Stimulated activated naive B cell treated with anti-CD40 and anti-IgM and Interleukin-4, amounts not matched to agents 10 μg/mL and 1 μg/mL and 100 μg/mL, for 72 hours (primary cell): ENCODE measurements at places on chromosomes 4 and X.

DNA sequence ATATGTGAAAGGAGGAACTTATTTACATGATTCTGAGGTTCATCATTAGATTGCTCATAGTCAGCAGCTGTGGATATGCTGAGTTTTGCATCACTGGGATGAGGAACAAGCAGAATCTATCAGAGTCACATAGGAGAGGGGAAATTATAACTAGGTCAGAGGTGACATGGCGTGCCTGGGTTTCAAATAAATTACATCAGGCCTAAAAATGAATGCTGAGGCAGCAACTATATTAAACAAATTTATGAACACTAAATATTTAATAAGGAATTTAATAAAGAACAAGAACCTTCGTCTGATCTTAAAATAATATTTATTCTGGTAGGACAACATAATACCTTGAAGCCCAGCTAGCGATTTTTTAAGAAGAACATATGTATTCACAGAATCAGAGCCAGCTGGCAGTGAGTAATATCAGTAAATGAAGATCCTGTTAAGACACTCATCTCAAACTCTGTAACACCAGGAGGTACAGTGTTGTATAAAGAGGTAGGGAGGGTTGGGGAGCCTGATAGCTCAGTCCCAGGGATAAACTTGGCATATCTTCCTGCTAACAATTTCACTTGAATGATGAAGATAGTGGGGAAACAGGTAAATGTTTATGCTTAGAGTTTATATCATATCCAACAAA, 60.9 kb upstream of the HS3ST1 start:
- no peak for DNase-seq

DNA sequence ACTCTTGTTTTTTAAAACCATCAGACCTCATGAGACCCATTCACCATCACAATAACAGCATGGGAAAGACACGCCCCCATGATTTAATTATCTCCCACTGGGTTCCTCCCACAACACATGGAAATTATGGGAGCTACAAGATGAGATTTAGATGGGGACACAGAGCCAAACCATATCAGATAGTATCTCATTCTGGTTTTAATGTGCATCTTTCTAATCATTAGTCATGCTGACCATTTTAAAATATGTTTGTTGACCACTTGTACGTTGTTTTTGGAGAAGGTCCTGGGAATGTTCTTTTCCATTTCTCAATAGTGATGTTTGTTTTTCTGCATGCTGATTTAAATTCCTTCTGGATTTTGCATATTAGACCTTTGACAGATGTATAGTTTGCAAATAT, 119.0 kb downstream of the RTL3 start:
- no peak for DNase-seq

DNA sequence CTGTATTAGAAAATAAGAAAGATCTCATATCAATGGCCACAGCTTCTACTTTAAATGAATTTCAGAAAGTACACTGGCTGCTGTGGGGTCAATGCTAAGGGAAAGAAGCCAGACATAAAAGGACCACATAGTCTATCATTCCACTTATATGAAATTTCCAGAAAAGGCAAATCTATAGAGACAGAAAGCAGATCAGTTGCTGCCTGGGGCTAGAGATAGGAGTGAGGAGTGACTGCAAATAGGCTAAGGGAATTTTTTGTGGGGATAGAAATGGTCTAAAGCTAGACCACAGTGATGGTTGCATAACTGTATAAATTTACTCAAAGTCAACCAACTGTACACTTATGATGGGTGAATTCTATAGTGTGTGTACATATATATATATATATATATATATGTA, 8.3 kb downstream of the GAB3 start:
- DNase-seq, result no peak

- no peak for DNase-seq
Measured at GRCh38 chrX:145190801-145191389, 56.4 kb upstream of the SPANXN1 start.

DNA sequence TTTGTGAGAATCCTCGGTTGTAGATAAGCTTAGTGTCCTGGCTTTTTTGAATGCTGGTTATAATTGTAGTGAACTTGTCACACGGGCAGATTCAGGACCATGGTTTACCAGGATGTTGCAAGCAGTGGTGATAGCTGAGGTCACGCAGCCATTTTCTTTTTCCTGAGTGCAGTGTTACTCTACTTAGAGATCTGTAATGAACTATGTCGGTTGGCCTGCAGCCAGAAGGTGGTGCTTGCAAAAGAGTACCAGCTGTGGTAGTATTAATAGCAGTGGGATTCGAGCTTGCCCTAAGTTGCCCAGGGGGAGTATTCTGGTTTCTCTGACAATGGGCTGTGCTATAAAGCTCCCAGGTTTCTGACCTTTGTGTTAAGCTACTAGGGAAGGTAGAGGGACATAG, 368.9 kb downstream of the SLITRK2 start:
- no peak for DNase-seq

DNA sequence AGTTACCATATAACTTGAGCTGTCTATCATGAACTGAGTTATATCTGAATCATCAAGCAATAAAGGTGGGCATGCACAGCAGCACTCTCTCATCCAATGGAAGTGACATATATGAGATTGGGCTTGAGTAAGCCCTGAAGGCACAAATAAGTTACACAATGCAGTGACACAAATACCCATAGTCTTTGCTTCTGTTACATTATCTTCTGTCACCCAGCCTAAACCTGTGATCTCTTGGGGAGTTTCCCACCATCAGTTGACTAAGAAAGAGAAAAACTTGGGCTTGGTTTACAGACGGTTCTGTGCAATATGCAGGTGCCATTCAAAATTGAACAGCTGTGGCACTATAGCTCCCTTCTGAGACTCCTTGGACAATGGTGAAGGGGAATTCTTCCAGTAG, 138.8 kb upstream of the IL15 start:
- DNase-seq, result no peak

GRCh38 chr4:162985131-162985530, 181.6 kb downstream of the NAF1 start:
- no peak for DNase-seq

DNA sequence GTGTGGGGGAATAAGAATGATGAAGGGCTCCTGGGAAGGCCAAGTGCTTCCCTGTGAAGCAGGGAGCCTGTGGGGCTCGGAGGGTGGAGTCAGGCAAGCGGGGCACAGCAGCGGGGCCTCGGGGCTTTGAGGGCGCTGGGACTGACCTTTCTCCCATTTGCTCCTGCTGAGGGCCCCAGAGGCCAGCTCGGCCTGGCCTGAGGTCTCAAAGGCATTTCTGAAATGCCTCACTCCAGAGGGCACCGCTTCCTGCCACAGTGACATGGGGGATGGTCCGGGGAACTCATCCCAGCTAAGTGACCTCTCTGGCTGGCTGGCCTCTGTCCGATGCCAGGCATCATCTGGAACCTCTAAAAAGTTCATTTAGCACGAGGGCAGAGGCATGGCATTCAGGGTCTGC, 98.8 kb upstream of the STX18 start:
- DNase-seq, result no peak

DNA sequence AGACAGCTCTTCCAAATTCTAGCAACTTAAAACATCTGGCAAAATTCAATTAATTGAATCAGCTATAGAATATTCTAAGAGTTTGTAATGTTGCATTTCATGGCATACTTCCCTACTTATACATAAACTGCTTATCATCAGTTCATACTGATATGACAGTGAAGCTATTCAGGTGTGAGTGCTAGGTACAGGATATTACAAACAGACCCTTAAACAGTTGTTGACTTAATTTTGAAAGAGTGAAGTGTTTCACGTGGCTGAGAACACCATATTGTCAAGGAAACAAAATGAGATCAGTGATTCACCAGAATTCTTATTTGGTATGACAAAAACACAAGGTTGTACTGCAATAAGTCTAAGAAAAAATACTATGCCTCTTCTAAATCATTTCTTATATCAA, 27.4 kb downstream of the CENPU start:
- DNase-seq, result no peak

- DNase-seq, result no peak
Measured at GRCh38 chr4:113604955-113605354, 156.6 kb downstream of the CAMK2D start.

- DNase-seq, result no peak
Measured at GRCh38 chr4:16691450-16691849, 207.0 kb downstream of the LDB2 start.

- no peak for DNase-seq
Measured at GRCh38 chr4:44679060-44679459, 840 bp downstream of the GUF1 start.

DNA sequence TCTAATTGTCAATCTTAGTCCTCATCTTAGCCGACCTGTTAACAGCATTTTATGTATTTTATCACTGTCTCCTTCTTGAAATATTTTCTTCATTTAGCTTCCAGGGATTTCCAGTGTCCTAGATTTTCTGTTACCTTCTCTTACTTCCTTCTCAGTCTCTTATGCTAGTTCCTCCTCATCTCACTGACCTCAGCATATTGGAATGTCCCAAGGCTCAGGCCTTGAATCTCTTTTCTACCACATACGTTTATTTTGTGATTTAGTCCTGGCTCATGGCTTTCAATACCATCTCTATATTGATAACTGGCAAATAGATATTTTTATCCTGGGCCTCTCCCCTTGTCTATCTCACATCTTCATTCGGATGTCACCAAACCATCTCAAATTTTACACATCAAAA, 61.1 kb downstream of the IQCM start:
- no peak for DNase-seq

DNA sequence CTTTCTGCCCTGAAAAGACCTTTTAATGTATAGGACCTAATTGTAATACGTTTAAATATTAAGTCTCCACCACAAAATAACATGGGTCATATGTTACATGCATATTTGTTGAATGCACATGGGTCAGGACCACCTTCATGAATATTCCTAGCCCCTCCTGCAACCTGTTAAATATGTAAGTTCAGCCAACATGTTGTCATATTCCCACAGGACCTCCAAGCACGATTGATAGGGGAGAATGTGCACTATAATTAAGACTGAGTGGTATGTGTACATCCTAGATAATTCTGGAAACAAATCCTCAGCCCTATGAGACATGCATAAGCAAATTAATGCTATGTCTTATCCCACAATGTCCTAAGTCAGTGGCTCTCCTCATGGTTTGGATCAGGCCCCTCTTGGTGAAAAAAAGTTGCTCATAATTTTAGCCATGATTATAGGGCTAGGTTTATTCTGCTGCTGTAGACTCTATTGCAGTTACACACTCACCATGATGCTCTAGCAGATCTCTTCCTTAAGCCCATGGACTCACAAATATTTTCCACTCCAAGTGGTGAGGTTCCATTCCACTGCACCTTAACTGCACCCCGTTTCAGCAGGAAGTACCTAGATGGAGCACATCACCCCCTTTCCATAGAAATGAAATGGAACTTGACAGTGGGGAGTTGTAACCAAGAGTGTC, 10.2 kb downstream of the TIGD2 start:
- no peak for DNase-seq

DNA sequence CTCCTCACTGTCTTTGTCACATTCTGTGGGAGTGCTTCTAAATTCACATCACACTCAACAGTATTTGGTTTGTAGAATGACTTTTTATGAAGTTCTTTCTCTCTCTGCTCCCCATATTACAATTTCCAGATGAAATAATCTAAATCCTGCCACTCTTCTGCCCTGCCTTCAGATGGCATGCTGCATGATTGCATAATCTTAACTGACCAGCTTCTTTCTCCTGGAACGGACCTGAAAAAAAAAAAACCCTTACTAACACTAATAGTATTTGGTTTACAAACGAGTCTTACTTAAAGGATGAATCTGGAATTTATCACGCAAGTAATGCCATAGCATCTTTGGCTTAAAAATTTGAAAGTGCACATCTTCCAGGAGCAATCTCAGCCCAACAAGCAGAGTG, 272.3 kb downstream of the NAF1 start:
- no peak for DNase-seq

GRCh38 chrX:12921886-12922598, 15.6 kb downstream of the TLR8 start:
- no peak for DNase-seq

DNA sequence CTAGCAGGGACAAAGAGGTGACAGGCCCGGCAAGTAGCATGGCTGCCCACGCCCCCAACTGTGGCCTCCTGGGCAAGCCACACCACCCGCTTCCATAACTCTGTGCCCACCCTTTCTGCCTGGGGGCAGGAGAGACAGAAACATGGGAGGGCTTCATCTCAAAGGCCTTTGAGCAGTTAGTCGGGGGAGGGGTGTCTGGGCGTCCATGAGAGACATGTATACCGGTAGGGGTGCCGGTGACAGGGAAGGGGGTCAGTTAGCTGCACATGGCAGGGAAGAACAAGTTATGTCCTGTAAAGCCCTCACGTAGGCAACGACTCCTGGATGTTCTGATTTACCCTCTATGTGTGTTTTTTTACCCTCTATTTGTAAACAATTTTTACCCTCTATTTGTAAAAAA, 9.3 kb downstream of the PDZD4 start:
- DNase-seq, result no peak

GRCh38 chr4:56671373-56671772, 9.7 kb downstream of the HOPX start:
- DNase-seq, result no peak

DNA sequence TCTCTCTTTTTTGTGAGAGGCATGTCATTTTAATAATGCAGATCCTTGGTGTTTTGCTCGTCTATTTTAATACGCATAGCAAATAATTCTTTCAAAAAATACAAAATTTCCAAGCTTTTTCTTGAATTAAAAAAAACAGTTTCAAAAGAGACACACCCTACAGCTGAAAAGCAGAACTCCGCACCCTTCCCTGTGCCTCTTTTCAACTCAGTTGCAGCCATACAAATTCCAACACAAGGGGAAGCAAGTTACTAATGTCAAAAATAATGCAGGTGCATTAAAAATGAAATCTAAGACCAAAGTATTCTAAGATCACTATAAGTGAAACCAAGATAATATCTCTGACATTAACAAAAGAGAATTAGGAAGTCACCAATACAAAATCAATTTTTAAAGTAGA, 66.6 kb downstream of the NR3C2 start:
- DNase-seq, result no peak

DNA sequence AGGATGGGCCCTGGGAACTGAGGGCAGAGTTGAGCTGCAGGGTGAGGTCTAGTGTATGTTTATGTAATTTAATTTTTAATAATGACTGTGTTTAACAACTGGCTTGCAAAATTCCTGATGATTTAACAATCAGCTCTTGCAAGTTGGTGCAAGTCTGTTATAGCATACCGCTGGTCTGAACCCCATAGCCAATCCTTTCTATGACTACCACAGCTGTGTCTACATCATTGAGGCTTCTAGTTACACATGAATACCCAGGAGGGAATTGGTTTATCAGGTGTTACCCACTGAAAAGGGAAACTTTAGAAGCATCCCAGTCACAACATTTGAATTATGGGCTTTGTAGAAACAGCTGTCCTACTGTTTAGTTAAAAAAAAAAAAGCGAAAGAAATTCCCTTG, 38.3 kb downstream of the SUPT20HL1 start:
- no peak for DNase-seq
